ENCODE measurements at places on chromosomes 4 and X.

DNA sequence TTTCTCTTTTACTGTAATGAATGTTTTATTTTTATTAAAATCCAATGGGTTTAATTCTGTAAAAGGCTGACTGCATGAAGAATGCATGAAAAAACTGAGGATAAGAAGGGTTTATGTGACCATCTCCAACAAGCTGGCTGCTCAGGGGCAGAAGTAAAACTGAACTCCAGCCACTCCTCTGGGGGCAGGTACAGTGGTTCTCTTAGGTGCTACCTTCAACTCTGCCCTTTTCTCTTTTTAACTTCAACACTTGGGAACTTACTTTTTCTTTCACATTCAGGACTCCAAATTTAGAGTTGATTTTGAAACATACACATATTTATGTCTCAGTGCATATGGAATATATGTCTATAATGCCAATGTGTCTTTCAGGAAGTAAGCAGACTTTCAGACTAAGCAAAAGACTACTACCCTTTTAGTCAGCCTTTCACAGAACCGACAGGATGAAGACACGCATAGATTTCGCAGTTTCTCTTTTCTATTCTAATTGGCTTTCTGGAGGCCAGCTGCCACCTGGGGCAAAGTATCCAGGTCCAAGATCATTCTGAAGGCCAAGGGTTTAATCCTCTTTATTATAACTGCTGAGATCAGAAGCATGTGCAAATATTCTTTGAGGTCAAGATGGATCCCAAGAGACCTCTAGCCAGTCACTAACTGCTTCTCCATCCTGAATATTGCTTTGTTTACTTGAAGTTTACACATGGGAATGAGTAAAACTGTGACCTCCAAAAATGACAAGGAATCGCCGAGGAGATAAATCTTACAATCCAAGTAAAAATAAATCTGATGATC is 30.7 kb downstream of the HS3ST1 start:
- no peak for DNase-seq

GRCh38 chr4:151962138-151962823 is 201.5 kb upstream of the GATB start:
- DNase-seq: no peak

- no peak for DNase-seq
These were observed 11.3 kb downstream of the SLC38A5 start for GRCh38 chrX:48458711-48459110.

- no peak for DNase-seq
These were observed 9.6 kb upstream of the AMTN start for GRCh38 chr4:70508801-70509200.

- no peak for DNase-seq
These were observed 61.2 kb downstream of the NDNF start for GRCh38 chr4:121011138-121011537.

DNA sequence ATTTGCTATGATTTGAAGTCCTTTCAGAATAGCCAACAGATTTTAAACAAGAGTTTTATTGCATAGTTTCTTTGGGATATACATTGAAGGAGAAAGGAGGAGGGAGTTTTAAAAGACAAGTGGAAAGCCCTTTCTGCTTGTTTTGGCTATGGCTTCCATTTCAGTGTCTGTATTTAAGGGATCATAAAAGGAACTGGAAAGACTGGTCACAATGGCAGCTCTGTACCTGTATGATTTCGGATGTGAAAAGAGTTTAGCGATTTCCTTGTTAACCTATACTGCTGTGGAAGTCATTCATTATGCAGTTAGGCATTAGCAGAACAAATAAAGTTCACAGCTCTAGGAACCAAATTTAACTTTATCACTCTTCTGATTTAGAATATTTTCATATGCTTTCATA is 60.7 kb downstream of the TET2 start:
- DNase-seq: no peak

Data from activated CD4-positive, alpha-beta T cell treated with anti-CD3 and anti-CD28 coated beads for 24 hours (primary cell).